Fibroblast of the aortic adventitia (primary cell): ENCODE measurements at places on chromosomes 5 and 9.

- DNase-seq: no peak
Measured at GRCh38 chr5:133853646-133854365, 114.6 kb downstream of the C5orf15 start.

- DNase-seq: no peak
Measured at GRCh38 chr9:15219546-15219945, 87.5 kb downstream of the TTC39B start.

GRCh38 chr5:97026721-97027120 is 90.8 kb downstream of the LNPEP start:
- DNase-seq: no peak

- no peak for DNase-seq
Measured at GRCh38 chr9:13487071-13487470, 207.6 kb upstream of the MPDZ start.

DNA sequence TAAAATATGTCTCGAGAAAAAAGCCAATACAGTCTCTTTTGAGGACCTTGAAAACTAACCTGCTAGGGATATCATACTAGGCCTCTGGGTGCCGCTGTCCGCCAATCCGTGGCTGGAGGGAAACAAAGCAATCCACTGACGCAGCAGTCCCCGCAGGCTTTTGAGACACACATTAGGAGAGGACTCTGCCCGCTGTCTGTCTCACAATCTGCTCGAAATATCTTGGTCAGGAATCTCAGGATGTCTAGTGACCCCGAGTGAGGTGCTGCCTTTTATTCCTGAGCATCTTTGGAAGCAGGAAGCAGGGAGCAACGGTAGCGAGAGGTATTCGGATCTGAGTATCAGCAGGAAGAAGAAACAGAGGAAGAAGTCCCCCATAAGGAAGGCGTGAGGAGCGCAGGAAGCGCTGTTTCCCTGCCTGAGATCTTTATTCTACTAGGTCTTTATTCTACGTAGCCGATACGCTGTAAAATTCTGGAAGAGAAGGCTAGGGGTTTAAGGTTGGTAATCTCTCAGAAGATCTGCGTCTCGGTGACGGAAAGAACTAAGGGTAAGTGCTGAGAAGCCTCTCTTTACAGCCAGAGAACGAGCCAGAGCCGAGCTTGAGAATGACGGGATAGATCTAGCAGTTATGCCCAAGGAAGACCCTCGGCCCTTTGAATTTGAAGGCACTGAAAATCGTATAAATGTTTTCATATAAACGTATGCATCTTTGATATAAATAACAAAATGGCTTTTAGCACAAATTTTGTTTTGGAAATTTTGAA is 4.0 kb upstream of the PCDHGA1 start:
- peak; percentile 74 for DNase-seq

DNA sequence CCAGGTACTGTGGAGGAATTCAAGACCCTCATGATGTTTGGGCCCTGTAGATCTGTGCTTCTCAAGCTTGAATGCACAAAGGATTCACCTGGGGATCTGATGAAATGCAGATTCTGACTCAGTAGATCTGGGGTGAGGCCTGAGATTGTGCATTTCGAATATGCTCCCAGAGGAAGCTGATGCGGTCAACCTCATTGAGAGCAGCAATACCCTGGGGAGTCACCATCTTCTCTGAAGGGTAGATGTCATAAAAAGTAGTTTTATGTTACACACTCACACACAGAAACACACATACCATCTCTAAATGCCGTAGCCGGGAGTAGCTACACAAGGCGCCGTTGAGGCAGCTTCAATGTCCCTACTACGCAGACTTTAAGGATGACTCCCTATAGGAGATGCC is 55.8 kb upstream of the CPEB4 start:
- no peak for DNase-seq

- peak; percentile 63 for DNase-seq
Measured at GRCh38 chr9:110797611-110798010, 129.0 kb downstream of the MUSK start.

DNA sequence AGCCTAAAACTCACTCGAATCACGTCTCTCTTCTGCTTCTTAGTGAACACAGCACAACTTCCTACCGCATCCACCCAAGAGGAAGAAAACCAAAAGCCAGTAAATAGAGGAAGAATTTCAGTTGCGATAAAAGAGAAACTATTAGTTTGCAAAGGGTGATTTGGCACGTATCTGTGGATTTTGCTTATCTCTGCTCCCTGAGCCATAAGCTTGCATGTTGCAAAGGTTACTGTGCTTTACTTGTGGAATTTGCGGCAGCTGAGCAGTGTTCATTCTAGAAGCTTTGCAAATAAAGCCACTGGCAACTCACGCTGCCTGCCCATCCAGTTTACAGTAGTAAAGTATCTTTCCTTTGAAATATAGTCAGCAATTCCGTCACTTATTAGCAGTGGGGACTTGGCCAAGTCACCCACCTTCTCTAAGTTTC is 149.0 kb upstream of the PCA3 start:
- peak; percentile 76 for DNase-seq

GRCh38 chr5:142994218-142994617 is 224.0 kb downstream of the ARHGAP26 start:
- DNase-seq: peak; percentile 30

GRCh38 chr5:67178085-67178484 is 18.5 kb downstream of the CD180 start:
- no peak for DNase-seq

- DNase-seq: no peak
Measured at GRCh38 chr5:170293273-170293672, 4.3 kb downstream of the LCP2 start.

DNA sequence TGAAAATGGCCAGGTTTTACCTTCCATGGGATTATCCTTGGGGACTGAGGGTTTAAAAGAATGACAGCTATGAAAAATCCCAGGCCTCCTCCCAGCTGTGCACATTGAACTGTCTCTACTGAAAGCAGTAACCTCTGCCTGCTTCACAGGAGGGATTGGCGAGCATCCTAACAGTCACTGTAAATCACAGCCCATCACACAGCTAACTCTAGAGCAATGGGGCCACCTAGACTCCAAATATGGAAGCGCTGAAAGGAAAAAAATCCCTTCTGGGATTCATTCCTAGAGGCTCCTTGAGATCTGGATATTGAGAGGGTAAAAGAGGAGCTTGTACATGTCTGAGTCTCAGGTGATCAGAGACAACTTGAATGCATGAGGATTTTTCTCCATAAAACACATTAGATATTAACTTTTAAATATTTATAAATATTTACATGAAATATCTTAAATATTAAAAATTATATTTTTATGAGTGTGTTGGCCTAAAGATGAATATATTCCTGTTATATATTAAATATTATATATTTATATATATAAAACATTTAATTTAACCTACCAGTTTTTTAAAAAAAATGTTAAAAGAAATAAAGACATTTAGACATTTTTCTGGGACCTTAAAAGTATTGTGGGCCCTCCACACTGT is 133.8 kb upstream of the SLC24A2 start:
- DNase-seq: peak; percentile 66

GRCh38 chr5:171644536-171644935 is 141.1 kb upstream of the SMIM23 start:
- DNase-seq: peak; percentile 14

DNA sequence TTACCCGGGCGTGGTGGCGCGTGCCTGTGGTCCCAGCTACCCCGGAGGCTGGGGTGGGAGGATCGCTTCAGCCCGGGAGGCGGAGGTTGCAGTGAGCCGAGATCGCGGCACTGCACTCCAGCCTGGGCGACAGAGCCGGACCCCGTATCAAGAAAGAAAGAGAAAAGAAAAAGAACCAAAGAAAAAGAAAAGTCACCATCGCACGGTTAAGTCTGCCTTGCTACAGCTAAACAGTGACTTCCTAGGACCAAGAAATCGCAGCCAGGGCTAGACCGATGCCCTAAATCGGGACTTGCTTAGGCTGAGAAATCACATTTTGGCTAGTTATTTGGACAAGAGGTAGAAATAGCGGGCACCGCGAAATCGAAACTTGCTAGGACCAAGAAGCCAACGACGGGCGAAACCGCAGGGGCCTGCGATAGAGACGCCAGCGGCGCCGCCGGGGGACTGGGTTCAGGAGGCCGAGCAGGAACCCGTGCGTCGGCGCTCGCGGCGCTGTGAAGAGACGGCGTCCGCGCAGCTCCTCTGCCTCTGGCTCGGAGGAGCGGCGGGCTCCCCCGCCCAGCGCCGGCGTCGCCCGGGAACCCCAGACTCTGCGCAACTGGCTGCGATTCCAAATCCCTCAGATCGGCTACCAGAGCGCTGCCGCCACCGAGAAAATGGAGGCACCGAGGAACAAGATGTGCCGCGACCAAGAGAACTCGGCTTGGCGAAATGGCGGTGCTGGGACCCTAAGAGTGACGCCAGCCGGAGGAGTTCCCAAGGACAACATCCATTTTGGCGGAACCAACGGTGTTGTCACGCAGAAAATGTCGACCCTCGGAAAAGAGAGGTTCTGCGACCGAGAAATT is 26.1 kb upstream of the ANXA2R start:
- DNase-seq: peak; percentile 73

DNA sequence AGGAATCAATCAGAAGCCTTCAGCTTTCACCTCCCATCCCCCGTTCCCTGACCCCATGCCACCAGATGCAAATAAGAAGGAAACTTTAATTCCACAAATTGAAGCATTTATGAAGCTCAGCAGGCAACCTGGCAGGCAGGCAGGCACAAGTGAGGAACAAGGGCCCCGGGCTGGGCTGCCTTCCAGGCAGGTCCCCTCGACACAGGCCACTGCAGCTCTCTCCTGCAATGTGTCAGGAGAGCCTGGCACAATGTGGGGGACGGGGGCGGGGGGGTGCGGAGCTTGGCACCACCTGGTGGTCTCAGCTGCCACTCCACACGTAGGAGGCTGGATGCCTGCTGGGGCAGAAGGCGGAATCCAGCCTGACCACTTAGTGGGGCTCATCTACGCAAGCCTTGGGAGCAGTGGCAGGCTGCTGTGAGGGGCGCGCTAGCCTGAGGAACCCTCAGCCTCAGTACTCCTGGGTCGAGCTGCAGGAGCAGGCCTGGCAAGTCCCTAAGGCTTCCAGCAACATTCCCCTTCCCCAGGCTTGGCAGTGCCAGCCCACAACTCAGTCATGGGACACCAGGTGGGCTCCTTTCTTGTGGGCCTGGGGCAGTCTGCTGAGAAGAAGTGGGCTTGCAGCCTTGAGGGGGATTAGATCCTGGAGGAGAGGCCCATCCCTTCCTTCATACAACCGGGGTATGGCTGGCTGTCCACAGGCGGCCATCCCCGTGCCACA is 50.2 kb upstream of the KCNMB1 start:
- DNase-seq: no peak

GRCh38 chr9:107918749-107919148 is 429.2 kb upstream of the KLF4 start:
- no peak for DNase-seq

DNA sequence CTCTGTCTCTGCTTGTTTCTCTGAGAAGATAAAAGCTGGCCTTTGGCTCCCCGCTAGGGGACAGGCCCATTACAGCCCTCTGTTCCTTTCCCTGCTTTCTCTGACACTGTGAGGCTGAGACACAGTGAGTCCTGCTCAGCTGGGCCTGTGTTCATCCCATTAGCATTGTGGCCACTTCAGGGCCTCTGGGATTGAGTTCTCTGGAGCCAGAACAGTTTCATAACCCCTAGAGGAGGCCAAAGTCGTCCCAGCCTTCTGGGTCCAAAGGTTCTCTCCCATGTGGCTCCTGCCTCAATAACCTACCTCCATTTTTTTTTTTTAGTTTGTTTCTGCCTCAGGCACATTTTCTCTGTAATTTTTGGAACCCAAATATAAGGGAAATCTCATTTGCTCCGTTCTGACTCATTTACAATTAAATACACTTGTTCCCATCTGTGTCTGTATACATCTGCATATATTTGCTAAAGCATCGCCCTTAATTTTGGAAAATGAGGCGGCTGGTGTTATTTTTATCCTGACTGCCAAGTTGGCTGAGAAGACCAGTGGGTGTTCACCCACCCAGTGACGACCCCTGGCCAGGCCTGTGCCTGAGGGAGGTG is 27.3 kb upstream of the CTNNA1 start:
- DNase-seq: peak; percentile 31

GRCh38 chr9:109733690-109734089 is 46.3 kb upstream of the PALM2AKAP2 start:
- peak; percentile 70 for DNase-seq

- DNase-seq: peak; percentile 78
Measured at GRCh38 chr9:6931913-6932312, 174.1 kb downstream of the KDM4C start.

DNA sequence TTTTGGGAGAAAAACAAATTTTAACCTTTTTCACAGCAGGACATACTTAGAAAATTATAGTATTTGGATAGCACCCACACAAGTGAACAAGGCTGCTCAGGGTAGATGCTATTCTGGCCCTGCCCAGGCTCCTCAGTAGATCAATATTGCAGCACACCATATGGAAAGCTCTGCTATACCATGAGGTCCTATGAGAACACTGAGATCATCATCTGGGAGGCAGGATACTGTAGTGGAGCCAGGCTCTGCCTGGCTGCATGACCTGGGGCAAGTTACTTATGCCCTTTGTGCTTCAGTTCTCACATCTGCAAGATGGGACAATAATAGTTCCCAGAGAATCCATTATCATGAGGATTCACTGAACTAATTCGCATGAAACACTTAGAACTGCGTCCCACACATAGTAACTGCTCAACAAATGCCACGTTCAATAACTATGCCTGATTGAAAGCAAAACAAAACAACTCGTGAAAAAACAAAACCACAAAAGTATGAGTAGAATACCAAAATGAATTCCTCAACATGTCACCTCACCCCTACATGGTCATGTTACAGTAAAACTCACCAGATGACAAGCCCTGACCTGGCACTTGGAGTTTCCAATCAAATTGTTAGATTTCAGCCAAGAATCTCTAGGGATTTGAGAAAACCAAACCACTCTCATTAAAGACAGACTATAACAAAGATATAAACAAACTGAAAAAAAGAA is 31.9 kb downstream of the ARSB start:
- DNase-seq: no peak

- no peak for DNase-seq
Measured at GRCh38 chr5:124949862-124950261, 203.4 kb upstream of the ZNF608 start.

DNA sequence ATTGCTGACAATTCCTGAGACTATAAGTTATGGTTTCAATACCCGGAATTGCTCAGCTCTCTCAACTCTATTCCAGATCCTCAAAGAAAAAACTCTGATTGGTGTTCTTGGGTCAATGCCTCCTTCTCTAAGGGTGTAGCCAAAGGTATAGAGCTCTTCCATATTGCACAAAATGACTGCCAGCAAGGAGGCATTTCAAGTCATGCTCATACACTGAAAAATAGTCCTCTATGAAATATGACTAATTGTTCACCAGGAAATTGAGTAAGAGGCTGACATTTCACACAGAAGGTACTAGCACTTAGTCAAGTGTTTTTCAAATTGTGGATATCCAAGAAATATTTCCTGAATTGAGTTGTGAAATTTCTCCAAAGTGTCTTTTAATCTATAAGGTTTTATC is 111.1 kb upstream of the KLF9 start:
- DNase-seq: peak; percentile 73

GRCh38 chr9:77841739-77842386 is 189.7 kb downstream of the GNAQ start:
- DNase-seq: no peak

- peak; percentile 22 for DNase-seq
Measured at GRCh38 chr5:926417-927171, 33.9 kb downstream of the TRIP13 start.

GRCh38 chr5:138102454-138103318 is 18.9 kb downstream of the WNT8A start:
- DNase-seq: no peak
